ENCODE measurements at places on chromosomes 6 and 20.

DNA sequence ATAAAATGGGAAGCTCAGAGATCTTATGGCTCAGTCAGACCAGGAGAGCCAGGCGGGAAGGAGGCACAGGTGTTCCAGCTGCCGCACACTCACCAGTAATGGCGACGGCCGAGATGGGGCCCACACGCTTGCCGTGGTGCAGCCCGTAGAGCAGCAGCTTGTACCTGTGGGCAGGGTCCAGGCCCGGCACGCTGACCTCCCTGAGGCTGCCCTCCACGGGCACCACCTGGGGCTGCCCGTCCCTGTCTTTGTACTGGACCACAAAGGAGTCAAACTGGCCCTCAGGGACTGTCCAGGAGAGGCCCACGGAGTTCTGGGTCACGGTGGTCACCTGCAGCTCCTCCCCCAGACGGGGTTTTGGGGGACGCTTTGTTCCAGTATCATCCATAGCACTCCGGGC lies 31.2 kb downstream of the CYP21A2 start:
- H3K4me3 ChIP-seq: no peak overlapping the region
- H3K27me3 ChIP-seq: no peaks in the 10 kb centered on the region
- no peaks in the 10 kb centered on the region for H3K4me1 ChIP-seq
- DNase-seq: no peak

- peaks cover 39% of the 10 kb centered on the region for H3K4me1 ChIP-seq
- H3K27ac ChIP-seq: peak overlapping the region; percentile 80
- no peaks in the 10 kb centered on the region for H3K36me3 ChIP-seq
- peak; percentile 93 for DNase-seq
- H3K27me3 ChIP-seq: no peaks in the 10 kb centered on the region
These were observed 31.2 kb downstream of the PARD6B start for GRCh38 chr20:50762435-50763220.

DNA sequence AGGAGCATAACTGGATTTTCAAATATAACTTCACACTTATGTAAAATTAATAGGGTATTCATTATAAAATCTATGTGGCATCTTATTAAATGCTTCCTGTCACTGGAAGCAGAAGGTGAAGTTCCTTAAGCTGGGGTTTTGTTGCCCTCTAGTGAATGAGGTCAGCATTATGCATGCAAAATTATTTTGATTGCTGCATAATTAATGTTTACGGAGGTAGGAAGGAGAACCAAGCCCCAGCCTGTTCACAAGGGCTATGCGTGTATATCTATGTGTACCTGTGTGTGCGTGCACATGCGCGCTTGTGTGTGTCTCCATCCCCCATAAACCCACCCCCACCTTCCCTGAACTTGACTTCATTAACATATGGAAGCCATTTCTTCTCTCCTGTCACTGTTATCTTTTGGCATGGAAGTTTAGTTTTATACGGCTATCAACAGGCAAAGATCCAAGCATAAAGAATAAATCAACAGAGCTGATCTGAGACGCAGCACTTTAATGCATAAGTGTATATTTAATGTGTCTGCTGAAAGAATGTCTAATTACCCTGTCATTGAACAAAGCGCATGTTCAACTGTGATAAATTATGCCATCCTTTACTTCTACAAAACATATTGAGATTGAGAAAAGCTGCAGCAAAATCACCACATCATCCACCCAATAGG lies 90.2 kb upstream of the CDH4 start:
- H3K27ac ChIP-seq: no peak overlapping the region
- no peak overlapping the region for H3K4me3 ChIP-seq
- H3K27me3 ChIP-seq: no peaks in the 10 kb centered on the region
- H3K4me1 ChIP-seq: no peaks in the 10 kb centered on the region
- no peaks in the 10 kb centered on the region for H3K36me3 ChIP-seq
- no peak for DNase-seq

GRCh38 chr6:35562060-35562459 lies 49.4 kb upstream of the TULP1 start:
- no peaks in the 10 kb centered on the region for H3K36me3 ChIP-seq
- H3K4me3 ChIP-seq: no peak overlapping the region
- no peaks in the 10 kb centered on the region for H3K27me3 ChIP-seq
- H3K4me1 ChIP-seq: no peaks in the 10 kb centered on the region
- no peak overlapping the region for H3K27ac ChIP-seq

DNA sequence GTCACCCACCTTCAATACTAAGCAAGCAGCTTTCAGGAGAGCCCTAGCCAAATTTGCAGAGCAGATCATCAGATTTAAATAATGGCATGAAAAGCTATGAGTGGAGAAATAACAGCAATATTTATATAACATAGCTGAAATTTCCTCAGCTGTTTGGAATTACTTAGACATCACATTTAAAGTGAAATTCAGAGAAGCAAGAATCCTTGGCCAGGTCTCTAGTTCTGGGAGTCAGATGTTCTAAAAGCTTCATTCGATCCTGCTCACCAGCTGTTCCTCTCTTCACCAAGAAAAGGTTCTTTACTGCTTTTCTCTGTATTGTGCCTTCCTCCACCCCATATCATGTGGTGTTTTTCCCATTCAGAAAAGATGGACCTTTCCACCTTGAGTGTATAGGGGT lies 152.3 kb upstream of the JAG1 start:
- no peaks in the 10 kb centered on the region for H3K4me1 ChIP-seq
- no peak overlapping the region for H3K4me3 ChIP-seq
- no peaks in the 10 kb centered on the region for H3K36me3 ChIP-seq
- no peak for DNase-seq
- no peaks in the 10 kb centered on the region for H3K27me3 ChIP-seq

DNA sequence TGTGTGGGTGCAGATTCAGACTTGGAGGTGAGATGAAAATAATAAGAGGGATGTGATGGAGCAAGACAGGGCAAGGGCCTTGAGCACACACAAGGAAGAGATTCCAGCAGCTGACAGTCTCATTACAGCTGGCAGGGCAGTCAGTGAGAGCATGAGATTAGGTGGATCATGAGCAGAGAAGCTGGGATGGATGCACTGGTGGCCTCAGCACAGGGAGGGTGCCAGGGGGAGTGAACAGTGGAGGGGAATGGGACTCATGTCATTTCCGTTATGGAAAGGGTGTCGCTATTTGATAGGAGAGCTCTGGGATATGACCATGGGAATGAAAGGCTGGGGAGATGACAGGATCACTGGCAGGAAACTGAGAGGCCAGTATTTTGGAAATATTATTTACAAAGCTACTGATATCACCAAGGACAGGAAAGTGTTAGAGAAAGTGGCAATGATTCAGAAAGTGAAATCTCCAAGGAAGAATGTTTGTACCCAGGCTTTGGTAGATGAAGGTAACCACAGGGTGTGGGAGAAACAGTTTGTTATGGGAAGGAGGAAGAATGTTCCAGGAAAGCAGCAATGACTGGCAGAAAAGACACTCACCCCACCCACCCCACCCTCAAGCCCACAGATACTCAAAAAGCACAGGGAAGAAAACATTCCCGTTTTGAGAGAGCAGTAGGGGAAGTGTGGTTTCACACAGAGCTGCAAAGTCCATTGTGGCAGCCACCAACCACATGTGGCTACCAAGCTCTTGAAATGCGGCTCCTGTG lies 214.7 kb upstream of the PROKR2 start:
- no peaks in the 10 kb centered on the region for H3K27me3 ChIP-seq
- peaks cover 8% of the 10 kb centered on the region for H3K4me1 ChIP-seq
- H3K36me3 ChIP-seq: no peaks in the 10 kb centered on the region
- H3K4me3 ChIP-seq: no peak overlapping the region
- no peak overlapping the region for H3K27ac ChIP-seq

Data from body of pancreas (tissue), 4 donors.